Panc1 (cell line): ENCODE measurements at places on chromosomes 1 and 21.

GRCh38 chr1:26839339-26839722, 12.8 kb downstream of the ZDHHC18 start:
- no peak for DNase-seq

DNA sequence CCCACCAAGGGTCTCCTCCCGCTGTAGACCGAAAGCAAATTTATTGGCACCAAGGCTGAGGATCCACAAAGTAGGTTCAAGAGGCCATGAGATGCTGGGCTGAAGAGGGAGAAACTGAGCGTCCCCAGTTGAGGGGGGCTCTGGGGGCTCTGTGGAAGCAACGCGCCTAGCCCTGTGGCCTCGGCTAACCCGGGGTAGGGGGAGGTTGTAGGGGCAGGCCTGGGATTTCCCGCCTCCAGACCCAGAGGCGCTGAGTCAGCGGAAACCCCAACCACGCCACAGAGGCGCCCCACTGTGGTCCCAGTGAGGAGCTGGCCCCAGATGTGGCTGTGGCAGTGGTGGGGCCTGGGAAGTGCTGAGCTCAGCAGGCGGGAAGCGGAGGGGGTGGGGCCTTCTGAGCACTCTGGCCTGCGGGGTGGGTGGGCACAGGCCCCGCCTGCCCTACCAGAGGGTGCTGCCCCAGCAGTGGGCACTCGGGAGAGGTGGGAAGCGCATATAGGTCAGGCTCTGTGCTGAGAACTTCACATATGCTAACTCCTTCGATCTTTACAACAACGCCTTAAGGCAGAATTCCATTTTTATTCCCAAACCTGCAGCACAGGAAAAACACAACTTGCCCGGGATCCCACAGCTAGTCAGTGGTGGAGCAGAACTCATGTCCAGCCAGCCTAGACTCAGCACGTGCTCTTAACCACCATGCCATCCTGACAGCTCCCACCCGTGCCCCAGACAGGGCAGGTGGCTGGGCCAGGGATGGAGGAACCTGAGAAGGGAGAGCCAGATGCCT, 1.5 kb upstream of the COL16A1 start:
- DNase-seq, result no peak

- no peak for DNase-seq
Measured at GRCh38 chr1:151976015-151976343, 17.7 kb downstream of the S100A10 start.

GRCh38 chr1:241902391-241903065, 54.5 kb downstream of the EXO1 start:
- no peak for DNase-seq

- no peak for DNase-seq
Measured at GRCh38 chr21:42062236-42063022, 8.7 kb upstream of the UMODL1 start.

DNA sequence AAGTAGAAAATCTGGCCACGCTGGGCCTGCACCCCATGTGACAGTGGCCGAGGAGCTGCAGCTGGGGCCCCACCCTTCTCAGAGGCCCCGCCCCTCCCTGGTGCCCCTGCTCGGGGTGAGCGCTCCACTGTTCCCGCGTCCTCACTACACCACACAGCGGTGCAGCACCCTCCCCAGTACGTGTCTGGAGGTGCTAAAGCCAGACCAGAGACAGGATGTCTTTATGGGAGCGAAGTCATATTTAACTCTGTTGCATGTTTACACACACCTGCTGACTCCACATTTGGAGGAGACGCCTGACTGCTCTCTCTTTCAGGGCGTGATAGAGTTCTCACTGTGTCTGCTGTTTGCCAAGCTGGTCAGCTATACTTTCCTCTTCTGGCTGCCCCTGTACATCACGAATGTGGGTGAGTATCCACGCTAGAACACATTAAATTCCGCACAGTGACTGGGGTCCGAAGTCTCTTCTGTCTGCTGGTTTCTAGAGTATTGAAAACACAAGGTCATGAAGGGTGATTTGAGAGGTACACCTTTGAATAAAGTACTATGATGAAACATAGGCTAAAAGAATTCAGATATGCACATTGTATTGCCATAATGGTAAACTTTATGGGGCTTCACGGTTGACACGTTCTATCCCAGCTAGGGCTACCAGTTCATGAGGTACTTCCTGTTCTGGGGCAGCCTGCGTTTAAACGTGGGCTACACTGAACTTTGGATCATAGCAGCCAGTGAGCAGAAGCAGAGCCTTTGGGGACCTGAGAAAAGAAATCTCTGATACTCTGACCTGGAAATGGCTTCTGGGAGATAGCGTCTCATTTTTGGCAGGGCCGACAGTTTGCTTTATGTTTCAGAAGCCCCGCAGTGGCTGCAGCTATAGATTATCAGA, 48.4 kb downstream of the SLC37A1 start:
- no peak for DNase-seq

DNA sequence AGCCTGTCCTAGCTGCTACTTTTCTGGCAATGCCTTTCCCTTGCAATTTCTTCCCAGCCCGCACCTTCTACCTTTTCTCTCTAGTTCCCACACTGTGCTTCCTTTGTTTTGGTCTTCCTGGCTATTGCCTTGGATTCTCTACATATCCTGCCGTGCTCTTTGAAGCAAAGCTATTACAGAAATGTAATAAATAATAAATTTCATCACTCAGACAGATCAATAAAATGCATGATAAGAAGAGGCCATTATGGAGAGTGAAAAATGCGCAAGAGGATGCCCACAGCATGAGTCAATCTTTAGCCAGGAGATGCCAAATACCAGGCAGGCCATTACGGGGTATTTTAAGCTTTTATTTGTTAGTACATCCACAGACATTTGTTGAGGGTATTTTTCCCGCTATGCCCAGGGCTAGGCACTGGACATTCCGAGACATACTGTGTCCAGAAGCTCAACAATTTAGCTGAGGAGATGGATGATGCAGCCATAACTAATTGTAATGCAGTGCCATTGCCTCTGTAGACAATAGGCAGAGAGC, 163.6 kb downstream of the ST6GALNAC3 start:
- DNase-seq, result no peak
